H54 (cell line): ENCODE measurements at places on chromosomes 4 and X.

- no peak for DNase-seq
Observed at GRCh38 chr4:105715692-105716278, 7.2 kb downstream of the GSTCD start.

DNA sequence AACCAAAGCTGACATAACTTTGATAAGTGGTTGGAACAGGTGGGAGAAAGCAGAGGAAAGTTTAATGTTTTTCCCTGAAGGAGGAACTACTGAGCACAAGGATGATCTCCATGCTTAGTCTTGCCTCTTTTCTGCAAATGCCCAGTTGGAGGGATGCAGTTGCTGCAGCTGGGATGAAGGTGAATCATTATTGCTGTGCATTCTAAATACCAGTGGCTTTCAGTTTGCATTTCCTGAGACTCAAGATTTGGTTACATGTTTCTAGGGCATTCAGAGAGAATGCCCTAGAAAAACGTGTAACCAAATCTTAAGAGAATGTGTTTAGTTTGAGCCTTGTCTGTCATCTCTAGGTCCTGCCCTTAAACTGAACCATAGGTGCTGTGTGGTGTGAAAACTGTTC lies 42.2 kb downstream of the METTL14 start:
- no peak for DNase-seq

DNA sequence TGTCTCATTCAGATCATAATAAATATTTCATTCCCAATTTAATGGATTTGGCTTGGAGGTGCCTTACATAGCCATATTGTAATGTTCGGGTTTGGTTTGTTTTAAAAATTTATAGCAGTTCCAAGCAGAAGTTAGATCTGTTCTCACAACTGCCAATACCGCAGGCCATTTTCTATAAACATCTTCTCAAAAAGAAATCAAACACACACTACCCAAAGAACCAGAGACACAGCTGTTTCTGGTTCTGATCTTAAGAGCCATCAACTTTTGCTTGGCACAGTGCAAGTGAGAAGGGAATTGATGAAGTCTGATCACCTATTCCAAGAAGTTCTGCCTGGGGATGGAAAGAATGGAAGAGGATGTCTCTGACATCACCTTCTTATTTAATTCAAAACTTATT lies 22.9 kb downstream of the MID1IP1 start:
- DNase-seq: no peak

- DNase-seq: no peak
Observed at GRCh38 chrX:116862340-116862739, 399.6 kb upstream of the CT83 start.

DNA sequence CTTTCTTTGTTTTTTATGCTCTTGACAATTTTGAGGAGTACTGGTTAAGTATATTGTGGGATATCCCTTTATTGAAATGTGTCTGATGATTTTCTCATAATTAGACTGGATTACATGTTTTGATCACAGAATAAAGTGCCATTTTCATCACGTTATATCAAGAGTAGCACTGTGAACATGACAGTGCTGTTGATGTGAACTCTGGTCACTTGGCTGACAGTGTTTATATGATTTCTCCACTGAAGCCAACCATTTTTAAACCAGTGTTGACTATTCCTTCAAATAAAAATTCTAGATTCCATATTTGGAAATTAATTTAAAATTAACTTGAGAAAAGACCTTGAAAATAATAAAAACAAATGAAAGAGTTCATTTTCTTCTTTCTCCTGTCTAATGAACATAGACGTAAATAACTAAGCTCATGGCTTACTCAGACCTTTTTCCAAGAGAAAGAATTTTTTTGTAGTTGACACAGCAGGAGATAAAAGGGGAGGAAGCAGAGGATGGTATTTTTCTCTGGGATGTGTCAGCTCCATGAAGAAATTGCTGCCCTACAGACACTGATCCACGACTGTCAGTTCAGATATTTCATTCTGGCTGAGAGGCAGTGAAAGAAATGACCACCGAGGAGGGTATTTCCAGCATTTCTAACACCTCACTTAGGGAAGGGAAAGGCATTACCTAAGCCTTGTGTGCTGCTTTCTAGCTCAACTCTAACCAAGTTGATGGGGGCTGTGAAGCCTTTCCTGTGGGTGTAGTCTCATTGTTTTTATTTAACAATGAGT lies 150.9 kb upstream of the ANK2 start:
- DNase-seq: no peak

DNA sequence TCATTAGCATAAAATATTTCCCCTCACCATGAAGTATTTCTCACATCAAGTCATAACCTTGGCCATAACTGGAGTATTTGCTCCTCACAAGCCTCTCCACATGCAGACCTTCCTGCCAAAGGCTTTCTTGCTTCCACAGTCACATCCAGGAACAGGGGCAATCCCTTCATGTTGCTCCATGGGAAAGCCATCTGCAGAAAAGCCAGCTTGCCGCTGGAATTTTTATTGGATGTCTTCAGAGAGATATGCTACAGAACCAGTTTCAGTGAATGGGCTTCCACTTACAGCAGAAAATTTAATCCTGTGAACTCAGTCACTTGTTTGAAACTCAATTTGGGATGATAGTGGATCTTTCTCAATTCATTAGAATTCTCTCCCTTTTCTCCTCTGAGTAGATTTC lies 3.2 kb upstream of the CDKN2AIP start:
- no peak for DNase-seq

DNA sequence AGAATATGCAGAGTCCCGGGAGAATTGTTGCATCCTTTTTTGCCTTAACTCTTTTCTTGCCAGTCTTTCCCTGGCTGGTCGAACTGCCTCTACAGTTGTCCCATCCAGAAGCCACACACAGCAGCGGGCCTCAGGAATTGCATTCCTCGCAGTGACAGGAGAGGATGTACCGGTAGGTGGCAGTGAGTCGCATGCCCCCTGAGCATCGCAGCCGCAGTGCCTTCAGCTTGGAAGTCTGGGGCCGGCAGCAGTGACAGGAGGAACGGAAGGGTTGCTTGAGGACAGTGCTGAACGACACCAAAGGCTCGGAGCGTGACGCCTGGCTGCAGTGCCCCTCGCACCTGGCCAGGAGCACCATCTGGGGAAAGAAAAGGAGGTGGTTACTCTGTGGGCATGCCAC lies 23.5 kb downstream of the NDP start:
- no peak for DNase-seq

DNA sequence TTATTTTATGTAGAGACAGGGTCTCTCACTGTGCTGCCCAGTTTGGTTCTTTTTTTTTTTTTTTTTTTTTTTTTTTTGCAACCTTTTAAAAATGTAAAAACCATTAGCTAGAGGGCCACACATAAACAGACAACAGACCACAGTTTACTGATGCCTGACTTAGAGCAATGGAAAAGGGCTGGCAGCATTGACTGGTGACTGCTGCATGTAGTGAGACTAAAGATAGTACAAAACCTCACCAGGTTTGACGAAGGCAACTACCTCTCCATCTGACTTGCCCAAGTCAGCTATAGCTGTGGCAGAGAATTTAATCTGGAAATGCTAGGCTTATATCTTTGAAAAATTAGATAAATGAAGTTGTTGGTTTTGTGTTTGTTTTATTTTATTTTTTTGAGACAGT lies 102.9 kb downstream of the RBM47 start:
- DNase-seq: no peak

- no peak for DNase-seq
Observed at GRCh38 chr4:106803083-106803482, 233.0 kb downstream of the DKK2 start.

- no peak for DNase-seq
Observed at GRCh38 chr4:78654807-78655206, 103.2 kb downstream of the ANXA3 start.

DNA sequence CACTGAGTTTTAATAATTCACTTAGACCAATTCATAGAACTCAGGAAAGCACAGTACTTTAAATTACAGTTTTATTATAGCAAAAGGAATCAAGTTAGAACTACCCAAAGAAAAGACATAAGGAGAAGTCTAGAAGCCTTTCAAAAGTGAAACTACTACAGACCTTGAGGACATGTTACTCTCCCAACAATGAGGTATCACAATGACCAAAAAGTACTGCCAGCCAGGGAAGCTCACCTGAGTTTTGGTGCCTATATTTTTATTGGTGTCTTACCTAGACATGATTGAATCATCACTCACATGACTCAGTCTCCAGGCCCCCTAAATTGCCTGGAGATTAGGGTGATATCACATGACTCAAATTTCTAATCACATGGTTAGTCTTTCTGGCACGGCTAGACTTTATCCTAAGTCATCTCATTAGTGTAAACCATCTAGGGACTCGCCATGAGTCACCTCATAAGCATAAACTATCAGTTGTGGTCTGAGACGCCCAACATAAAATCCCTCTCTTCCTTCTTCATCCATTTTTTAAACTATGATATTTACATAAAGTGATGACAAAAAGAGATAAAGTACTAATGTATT lies 372.3 kb downstream of the TMA16 start:
- peak; percentile 3 for DNase-seq

- no peak for DNase-seq
Observed at GRCh38 chr4:10200869-10201268, 84.3 kb upstream of the WDR1 start.

- DNase-seq: no peak
Observed at GRCh38 chr4:153780876-153781275, 8.0 kb downstream of the SFRP2 start.

GRCh38 chrX:39827951-39828350 lies 269.8 kb downstream of the BCOR start:
- DNase-seq: no peak

DNA sequence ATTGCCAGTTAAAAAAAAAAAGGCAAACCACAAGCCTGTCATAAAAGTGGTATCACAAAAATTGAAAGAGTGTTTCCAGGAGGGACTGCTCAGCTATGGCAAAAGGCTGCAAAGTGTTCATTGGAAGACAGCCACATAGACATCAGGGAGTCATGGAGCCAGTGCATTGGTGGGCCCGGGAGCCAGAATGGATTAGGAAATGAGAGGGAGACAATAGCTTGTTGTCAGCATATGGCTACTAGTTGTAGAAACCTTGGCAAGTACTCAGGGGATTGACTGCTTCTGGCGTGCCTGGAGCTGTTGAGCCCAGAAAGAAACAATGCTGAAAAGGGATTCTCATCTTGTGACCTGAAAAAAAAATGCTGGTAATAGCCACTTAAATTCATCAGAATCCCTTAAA lies 5.0 kb downstream of the GAR1 start:
- no peak for DNase-seq

- DNase-seq: no peak
Observed at GRCh38 chrX:48736303-48736702, 25.2 kb upstream of the GLOD5 start.

DNA sequence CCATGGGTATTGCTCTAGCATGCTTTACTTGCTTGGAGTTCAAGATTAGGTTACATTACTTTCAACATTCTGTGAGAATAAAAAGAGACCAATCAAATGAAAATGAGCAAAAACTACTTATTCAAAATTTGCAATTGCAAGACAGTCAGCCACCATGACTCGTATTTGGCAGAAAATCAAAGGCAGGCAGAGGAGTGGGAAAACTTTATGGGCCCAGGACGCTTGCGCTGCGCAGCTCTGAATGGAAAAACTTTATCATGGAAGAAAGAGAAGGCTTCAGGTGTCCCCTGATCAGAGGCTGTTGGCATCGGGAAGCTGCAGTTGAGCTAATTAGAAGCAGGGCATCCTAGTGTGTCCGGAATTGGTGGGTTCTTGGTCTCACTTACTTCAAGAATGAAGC lies 250.6 kb downstream of the USP46 start:
- DNase-seq: no peak

- DNase-seq: no peak
Observed at GRCh38 chr4:3296651-3297050, 3.8 kb downstream of the RGS12 start.

- no peak for DNase-seq
Observed at GRCh38 chr4:41329361-41329760, 72.6 kb downstream of the UCHL1 start.

DNA sequence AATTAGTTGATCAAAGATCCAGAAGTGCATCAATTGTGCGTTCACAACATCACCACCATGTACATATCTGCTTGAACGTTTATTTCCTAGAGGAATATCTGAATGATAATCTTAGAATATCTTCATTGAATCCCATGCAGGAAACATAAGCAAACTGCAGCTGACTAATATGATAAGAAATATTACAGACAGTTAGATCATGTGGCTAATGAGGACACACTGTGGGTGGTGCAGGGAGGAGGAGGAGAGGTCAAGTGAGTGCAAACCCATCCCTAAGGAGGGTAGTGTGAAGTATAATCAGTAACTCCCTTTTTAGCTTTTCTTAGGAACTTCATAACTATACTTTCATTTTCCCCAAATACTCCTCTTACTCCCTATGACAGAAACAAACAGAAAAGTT lies 58.3 kb upstream of the HPGD start:
- no peak for DNase-seq

DNA sequence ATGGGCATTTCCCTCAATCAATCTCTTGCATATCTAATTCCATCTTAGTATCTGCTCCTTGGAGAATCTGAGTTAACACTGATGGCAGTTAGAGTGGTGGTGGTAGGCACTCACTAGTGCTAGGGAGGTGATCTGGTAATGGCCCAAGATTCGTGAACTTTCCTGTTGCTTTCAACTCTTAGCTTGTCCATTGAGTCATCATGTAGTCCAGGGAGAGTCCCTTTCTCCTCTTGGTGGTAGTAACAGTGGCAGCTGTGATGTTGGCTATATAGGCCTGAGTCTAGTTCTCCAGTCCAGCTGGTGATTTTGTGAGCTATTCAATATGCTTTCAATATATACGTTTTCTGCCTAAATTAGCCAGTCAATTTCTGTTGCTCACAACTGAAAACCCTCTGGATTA lies 7.0 kb upstream of the XKRX start:
- DNase-seq: no peak

- DNase-seq: no peak
Observed at GRCh38 chr4:75745721-75746199, 21.4 kb downstream of the USO1 start.

GRCh38 chr4:86523333-86523732 lies 70.8 kb upstream of the PTPN13 start:
- no peak for DNase-seq

DNA sequence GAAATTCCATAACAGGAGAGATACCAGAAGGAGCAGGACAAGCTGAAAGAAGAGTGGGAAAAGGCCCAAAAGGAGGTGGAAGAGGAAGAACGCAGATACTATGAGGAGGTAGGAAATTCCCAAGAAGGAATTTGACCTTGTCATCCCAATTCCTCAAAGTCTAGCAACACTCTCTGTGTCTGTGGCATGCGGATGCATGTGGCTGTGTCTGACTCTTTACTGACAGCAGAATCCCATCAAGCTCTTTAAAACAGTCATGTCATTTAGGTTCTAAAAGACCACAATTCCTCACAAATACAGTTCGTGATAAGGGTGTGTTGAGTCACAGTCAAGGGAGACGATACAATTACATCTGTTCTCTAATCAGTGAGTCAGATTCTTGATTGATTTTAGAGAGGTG lies 68.5 kb downstream of the PHOX2B start:
- DNase-seq: no peak
